ENCODE measurements at places on chromosomes 5 and 9.
A peak's percentile ranks its signal among the peaks of the same experiment; 100 is the strongest.

DNA sequence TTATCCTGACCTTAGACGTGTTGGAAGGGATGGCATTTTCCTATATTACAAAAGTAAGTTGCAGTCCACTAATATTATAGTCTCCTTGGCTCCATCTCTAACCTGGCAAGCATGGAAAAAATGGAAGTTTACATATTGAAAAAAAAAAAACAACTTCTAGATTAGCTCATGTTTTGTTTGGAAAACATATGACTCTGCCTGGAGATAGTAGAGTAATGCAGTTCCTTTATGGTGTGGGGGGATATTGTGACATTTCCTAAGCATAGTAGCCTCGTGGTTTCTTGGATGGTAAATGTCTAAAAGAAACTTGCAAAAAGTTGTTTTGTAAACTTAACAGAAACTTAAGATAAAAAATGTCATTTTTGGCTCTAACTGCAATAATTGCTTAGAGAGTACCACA lies 244.4 kb upstream of the FBXL7 start:
- no peak for DNase-seq

GRCh38 chr9:96025995-96026602 lies 150.6 kb downstream of the ERCC6L2 start:
- DNase-seq, result no peak

DNA sequence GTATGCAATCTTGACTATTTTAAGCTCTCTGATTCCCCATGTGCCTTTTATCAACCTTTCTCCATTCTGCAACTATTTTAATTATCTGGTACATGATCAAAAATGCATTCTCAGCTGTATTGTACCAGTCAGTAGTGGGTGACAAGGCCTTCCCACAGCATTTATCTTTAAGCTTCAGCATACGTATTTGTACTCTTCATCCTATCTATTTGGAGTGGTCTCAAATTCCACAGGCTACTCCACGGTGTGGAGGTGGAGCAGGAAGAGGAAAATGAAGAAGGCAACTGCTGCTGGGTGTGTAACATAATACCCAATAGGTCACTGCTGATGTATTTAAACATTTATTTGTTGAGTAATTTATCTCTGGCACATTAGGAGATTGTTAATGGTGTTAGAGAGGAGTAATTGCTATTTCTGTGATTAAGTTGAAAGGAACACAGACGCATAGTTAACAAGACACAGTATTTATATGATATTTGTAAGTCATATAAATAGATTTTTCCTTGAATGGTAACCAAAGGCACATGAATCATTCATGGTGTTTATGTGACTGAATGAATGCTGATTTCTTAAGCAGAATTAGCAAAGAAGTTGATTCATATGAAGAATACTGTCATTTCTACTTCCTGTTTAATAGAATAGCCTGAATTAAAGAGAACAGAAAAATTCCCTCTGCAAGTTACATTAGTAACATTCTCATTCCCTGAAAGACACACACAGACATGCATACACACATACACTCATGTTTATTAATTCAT lies 153.8 kb upstream of the NR3C1 start:
- DNase-seq, result peak; percentile 49

- no peak for DNase-seq
These were observed 71.0 kb downstream of the IPO11 start for GRCh38 chr5:62483556-62483955.

DNA sequence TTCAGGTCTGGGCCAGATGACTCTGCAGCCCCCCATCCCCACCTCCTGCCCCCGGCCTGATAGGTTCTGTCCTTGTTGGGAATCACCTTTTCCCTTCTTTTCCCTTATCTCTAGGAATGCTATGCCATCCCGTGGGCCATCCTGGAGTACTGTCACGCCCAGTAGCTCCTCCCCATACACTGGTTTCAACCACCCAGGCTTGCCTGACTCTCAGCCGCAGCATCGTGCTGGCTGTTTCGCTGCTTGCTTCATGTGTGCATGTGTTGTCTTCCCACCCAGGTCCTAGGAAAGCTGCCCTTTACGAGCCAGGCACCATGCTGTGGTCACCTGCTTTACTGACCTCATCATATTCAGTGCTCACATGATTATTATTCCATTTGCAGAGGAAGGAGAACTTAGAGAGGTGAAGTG lies 71.8 kb downstream of the ANGPTL2 start:
- no peak for DNase-seq

GRCh38 chr5:135323701-135324132 lies 75.3 kb downstream of the MACROH2A1 start:
- no peak for DNase-seq

DNA sequence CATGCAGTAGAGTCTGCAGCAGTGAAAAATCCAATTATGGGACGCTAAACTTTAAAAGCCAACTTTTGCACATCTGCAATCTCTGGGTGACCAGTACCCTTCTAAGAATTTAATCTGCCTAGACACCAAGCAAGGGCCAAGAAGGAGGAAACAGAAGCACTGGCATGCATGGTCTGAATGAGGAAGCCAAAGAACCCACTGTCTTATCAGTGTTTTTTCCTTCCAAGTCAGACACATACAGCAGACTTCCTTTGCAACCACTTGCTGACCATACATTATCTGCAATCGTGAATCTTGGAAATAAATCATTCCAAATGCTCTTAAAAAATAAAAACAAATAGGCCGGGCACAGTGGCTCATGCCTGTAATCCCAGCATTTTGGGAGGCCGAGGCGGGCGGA lies 65.9 kb downstream of the DEPDC1B start:
- no peak for DNase-seq

DNA sequence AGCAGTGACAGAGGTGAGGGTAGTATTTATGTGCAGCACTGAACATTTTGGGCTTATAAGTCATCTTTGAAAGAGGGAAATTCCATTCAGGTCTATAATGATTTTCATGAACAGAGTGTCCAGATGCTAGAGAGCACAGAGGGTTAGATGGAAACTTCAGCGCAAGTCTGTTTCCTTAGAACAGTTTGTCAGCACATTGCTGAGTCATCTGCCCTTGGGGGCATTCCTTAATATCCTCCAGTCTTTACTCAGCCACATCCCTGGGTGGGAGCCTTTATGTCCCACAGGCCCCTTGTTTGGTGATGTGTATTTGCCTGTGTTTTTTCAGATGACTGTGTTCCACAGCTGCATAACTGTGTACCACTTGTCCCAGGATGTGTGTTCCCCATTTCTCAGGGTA lies 138.5 kb upstream of the S1PR3 start:
- DNase-seq, result no peak

DNA sequence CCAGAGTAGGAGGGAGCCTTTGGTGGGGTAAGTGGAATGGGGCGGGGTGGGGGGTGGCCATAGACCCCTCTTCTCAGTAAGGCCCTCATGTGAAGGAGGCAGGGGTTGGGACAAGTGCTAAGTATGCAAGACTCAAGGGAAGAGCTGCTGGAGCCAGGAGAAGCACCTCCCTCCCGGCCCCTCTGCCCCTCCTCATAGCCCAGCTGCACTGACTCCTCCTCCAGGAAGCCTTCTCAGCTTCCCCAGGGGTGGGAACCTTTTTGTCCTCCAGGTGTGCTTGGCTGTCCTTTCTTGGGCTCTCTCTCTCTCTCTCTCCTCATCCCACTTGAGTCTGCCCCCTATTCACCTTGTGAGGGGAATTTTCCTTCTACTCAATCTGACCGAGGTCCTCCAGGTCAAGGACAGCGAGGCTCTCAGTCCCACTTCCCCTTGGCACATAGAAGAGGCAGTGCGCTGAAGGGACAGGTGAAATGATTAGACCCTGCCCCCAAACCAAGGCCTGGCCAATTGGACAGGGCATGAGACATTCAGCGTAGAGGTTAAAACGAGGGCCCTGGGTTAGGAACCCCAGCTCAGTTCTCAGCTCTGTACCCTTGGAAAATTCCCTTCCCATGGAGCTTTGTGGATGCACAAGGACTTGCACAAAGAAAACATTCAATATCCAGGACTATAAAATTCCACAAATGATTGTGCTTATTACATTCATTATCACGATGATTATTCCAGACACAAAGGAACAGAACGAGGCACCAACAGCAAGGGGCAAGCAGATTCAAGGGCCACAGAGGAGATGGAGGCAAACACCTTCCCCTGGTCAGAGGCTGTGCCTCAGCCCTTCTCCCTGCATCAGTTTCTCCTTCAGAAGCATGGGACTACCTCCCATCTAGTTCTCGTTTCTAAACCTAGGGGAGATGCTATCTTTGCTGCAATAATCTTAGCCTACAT lies 45.6 kb upstream of the IL17B start:
- no peak for DNase-seq

GRCh38 chr9:134101623-134102149 lies 33.9 kb upstream of the BRD3 start:
- DNase-seq, result no peak
